ENCODE measurements at places on chromosomes 12 and 14.

DNA sequence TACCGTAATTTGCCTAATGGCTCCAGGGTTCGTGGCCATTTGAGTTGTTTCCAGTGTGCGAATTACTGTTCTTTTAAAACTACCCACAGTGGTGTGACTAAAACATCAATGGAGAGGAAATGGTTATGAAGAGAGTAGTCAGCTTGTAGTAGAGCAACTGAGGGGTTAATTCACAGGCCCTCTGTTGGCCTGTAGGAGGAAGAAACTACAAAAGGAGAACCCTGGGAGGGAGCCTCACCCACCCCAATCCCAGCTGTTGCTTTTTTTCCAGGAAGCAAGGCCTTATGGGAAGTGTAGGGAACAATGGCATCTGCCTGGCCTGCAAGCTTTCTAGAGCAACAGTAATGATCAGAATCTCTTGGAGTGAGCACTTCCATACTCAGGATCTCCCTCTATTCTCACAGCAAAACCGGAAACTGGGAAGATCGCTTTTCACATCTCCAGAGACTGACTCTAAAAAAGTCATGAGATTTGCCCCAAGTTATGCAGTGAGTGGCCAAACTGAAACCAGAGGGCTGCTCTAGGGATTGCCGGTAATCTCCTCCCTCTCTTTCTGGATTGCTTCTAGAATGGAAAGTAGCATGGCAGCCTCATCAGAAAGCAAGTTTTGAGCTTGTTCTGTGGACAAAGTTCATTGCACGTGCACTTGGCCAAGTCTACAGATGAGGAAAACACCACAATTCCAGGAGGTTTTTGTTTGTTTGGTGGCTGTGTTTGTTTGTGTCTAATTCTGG, 125.3 kb upstream of the PWP1 start:
- no peak for DNase-seq

GRCh38 chr12:45880533-45880932, 109.8 kb downstream of the SCAF11 start:
- no peak for DNase-seq

GRCh38 chr12:12072064-12072760, 1.5 kb downstream of the BCL2L14 start:
- no peak for DNase-seq

- no peak for DNase-seq
Observed at GRCh38 chr14:75969126-75969525, 12.7 kb downstream of the TGFB3 start.

DNA sequence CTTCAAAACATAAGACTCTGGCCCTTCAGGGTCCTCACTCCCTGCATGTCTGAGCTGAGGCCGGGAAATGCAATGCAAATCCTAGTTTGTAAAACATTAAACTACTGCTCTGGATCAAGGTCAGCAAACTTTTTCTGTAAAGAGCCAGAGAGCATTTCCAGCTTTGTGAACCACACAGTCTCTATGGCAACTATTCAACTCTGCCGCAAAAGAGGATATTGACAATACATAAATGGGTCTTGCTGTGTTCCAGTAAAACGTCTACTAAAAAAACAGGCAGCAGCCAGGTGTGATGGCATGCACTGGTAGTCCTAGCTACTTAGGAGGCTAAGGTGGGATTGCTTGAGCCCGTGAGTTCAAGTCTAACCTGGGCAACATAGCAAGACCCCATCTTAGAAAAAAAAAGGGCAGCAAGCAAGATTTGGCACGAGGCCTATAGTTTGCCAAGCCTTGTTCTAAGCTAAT, 22.3 kb downstream of the DDX24 start:
- DNase-seq = no peak

DNA sequence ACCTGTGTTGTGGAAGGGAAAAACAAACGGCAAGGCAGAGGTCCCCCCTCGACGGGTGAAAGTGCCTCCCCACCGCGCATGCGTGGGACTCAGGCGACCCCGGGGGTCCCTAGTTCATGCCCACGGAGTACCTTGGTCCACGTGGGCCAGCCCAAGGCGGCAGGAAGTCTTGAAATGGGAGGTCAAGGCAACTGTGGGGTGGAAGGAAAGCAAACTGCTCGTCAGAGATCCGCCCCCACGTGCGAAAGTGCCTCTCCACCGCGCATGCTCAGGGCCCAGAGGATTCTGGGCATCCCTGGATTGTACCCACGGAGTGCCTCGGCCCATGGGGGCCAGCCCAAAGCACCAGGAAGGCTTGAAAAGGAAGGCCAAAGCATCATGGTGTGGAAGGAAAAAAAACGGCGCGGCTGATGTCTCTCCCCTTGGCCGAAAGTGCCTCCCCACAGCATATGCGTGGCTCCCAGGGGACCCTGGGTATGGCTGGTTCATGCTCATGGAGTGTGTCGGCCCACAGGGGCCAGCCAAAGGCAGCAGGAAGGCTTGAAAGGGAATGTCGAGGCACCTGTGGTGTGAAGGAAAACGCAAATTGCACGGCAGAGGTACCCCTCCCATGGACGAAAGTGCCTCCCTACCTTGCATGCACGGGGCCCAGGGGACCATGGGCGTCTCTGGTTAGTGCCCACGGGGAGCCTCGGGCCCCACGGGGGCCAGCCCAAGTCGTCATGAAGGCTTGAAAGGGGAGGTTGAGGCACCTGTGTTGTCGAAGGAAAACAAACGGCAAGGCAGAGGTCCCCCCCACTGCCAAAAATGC, 369.7 kb downstream of the ALG10 start:
- DNase-seq = no peak

DNA sequence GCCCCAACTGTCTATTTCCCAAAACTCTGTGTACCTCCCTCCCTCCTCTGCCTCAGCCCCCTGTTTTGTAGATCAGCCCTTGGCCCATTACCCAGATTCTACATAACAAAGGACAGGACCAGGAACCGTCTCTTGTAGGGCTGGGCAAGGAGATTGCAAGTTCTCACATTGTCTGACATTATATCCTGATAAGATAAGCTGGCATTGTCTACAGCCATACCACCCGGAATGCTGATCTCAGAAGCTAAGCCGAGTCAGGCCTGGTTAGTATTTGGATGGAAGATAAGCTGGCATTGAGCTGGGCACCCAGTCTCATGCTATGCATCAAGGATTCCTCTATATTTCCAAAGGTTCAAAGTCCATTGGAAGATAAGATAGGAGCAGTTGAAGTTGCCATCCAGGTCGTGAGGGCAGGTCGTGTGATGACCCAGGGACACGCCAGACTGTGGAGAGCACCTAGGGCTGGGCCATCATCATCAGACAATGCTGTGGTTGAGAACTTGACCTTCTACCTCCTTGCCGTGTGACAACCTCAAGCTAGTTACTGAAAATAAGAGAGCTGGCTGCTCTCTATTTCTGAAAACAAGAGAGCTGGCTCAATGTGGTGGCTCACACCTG, 29.5 kb downstream of the PHETA1 start:
- no peak for DNase-seq

GRCh38 chr12:114508529-114509129, 102.7 kb upstream of the TBX5 start:
- DNase-seq = peak; percentile 46

- DNase-seq = no peak
Observed at GRCh38 chr14:37247791-37248461, 50.2 kb downstream of the MIPOL1 start.

DNA sequence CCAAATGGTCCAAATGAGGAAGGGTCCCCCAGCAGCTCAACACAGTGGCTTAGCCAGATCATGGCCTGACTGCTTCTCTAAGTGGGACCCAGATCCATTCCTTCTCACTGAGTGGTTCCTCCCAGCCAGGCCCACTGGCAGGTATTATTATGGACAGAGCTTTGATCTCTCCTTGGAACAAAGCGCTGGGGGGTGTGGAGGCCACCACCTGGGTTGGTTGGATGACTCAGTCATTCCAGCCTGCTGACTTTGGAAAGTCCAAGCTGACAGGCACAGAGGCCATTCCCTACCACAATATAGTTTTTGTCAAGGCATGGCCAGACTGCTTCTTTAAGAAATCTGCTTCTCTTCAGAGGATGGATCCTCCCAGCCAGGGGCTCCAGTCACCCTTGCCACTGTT, 341.1 kb downstream of the BTG1 start:
- DNase-seq = no peak

- no peak for DNase-seq
Observed at GRCh38 chr12:126663304-126664094, 1598.3 kb downstream of the AACS start.

DNA sequence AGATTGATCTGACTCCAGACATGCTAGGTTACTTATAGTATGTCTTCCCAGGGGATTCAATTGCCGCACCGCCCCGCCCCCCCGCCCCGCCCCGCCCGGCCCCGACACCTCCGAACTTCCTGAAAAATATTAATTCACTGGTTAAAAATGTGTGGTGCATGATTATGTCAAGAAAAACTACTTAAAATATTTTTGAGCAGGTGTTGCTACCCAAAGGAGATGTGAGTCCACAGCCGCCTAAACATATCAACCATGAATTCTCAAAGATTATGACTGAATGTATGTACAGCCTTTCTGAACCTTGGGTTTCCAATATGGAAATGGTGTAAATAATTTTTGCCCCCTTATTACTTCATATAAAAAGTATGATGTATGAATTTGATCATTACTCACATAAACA, 2.7 kb upstream of the RIMKLB start:
- no peak for DNase-seq

- DNase-seq = no peak
Observed at GRCh38 chr12:125386652-125387051, 321.4 kb downstream of the AACS start.

DNA sequence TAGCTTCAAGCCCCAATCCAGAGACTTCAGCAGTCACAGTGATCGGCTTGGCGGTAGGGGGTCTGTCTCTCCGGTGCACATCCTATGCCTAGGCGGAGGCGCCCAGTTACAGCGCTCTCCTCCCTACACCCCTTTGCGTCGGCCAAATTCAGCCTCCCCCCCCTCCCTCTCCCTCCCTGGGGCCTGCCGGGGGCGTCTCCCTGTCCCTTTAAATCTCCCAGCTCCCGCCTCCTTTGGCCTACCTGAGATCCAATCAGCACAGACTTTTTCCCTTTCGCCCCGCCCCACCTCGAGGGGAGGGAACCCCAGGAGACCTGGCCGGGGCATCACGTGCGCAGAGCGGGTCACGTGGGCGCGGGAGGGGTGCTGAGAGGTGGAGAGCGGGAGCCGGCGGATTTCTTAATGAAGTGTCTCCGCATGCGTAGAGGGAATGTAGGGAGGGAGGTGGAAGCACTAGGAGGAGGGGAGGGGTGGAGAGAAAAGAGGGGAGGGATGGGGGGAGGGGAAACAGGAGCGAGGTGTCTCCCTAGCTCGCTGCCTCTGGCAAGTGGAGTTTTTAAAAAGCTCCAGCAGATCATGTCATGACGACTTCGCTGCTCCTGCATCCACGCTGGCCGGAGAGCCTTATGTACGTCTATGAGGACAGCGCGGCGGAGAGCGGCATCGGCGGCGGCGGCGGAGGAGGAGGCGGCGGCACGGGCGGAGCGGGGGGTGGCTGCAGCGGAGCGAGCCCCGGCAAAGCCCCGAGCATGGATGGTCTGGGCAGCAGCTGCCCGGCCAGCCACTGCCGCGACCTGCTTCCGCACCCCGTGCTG, at the start of gene HOXC13:
HOXC13 (plus strand) TSS at position 506 of the 815 bp plus-strand sequence; CDS start at position 582, 76 bp downstream.
- DNase-seq = no peak

DNA sequence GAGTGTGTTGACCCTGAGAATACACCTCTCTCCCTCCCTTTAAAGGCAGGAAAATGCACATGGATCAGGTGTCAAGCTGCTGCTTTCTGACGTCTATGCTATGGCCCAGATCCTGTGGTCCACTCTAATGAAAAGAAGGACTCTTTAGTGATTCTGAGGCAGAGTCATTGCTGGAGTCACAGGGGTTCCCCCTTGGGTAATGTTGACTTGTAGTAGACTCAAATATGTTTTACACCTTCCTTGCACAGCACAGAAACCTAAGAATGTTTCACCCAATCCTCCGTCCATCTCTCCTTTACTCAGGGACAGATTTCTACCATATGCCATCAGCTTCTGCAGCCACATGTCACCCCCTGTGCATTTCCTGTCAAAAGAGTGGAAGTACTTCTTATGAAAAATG, 525.4 kb downstream of the TMEM121 start:
- DNase-seq = no peak

DNA sequence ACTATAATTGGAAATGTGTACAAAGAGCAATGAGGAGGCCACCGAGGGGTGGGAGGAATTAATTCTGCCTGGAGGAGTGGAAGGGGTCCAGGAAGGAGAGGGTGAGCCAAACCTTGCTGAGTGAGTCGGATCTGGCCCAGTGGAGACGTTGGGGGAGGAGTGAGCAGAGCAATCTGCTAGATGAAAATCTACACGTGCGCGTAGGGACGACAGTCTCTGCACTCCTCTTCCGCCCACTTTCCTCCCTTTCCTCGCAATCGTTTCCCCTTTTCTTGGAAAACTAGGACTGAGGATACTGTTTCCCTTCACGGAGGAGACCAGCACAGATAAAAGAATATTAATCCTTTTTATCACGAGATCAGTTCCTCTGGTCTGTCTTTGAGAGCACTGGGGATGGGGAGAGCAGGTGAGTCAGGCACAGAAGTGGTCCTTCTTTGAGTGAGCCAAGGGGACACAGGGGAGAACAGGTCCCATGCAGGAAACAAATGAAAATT, 2.9 kb upstream of the NAB2 start:
- no peak for DNase-seq

GRCh38 chr12:15152868-15153267, 68.3 kb downstream of the RERG start:
- DNase-seq = no peak

DNA sequence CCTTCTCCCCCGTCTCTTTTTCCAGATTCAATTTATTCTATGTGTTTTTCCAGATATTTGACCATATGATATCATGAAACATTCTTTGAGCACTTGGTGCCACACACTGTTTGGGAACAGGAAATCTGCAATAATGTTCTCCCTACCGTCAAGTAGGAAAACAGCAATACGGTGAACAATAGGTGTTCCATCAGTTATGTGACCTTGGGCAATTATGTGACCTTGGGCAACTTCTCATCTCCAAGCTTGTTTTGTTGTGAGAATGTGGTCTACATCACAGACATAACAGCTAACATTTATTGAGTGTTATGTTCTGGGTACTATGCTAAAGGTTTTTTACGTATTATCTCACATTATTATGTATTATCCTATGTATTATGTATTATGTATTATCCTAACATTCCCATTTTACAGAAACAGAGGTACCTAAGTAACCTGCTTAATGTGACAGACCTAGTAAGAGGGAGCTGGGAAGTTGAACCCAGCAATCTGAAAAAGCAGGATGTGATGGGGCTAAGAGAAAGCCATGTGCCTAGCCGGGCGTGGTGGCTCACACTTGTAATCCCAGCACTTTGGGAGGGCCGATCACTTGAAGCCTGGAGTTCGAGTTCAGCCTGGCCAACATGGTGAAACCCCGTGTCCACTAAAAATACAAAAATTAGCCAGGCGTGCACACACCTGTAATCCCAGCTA, 1.2 kb upstream of the NEK9 start:
- DNase-seq = no peak

GRCh38 chr12:124914392-124915238, at the start of gene UBC:
UBC (minus strand) TSS chr12:124914650; CDS start chr12:124913771, 879 bp downstream.
- DNase-seq = peak; percentile 92

Measured in CD4-positive, alpha-beta T cell treated with Interleukin-15 for 4 hours (primary cell).